ENCODE measurements at places on chromosomes 7 and 10.

DNA sequence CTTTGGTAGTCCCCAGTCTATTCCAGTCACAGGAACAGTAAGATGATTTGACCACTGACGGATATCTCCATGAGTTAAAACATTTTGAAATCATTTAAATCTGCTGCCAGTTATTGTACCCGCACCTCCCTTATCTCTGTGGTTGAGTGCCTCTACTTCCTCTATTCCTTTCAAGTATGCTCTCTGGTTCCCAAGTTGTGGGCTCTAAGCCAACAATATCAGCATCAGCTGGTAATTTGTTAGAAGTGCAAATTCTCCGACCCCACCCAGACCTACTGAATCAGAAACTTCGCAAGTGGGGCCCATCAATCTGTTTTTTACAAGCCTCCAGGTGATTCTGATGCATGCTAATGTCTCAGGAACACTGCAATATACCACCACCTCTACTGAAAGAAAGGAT lies 235.5 kb downstream of the CCSER2 start:
- no peak for DNase-seq

- no peak for DNase-seq
Observed at GRCh38 chr10:125161707-125162119, 1.4 kb upstream of the CTBP2 start.

DNA sequence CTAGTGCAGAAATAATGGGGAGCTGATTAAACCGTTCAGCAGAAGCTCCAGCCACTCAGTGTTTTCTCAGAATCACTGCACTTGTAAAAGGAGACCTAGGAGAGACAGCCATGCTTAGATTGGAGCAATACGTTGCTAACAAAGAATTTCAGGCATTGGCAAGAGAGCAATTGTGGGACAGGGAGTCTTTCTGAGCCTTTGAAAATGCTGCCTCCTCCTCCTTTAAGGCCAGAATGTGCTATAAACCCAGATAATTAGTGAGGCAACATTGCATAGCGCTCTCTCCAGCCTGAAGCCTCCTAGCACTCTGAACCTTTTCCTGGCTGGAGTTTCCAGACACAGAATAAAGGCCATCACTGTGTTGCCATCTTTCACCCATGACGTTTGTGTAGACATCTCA lies 18.5 kb upstream of the PTPRN2 start:
- no peak for DNase-seq

DNA sequence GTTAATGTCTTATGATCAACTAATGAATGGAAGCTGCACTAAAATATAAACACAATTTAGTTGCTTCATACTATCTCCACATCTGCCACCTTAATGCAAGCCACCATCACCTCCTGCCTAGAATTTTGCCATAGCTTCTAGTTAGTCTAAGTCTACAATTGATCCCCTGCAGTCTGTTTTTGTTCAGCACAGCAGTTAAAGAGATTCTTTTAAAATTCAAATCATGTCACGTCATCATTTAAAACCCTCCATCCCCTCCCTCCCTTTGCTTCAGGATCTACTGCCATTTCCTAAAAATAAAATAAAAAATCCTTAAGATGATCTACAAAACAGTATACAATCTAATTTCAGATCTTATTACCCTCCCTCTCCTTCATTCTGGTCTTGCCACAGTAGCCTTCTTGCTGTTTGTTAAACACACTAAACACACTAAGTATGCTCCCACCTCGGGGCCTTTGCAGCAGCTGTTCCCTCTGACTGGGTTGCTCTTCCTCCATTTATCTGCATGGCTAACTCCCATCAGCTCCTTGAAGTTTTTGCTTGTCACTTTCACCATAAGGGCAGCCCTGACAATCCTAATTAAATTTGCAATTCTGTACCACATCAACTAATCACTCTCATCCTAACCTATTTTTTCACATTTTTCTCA lies 97.0 kb upstream of the FOXP2 start:
- DNase-seq, result no peak

- no peak for DNase-seq
Observed at GRCh38 chr10:80730522-80730921, 192.8 kb downstream of the SH2D4B start.

- no peak for DNase-seq
Observed at GRCh38 chr7:131726686-131727085, 170.3 kb upstream of the PODXL start.

DNA sequence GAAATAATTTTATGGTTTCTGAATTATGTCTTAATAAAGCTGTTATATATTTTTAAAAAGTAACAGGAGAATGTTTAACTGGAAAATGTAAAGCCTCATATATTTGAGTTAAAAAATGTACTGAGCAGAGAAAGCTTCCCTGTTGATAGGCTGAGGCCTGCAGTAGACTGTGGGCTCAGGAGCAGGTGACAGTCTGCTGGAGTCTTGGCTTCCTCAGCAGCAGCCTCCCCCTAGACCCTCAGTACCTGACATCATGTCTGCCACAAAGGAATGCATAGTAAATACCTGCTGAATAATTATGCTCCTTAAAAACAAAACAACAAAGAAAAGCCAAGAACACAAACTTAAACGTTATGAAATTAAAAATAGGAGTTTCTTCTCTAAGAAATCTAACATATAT lies 73.9 kb upstream of the NOBOX start:
- no peak for DNase-seq

- DNase-seq, result peak; percentile 73
Observed at GRCh38 chr10:71396084-71396710, 523 bp upstream of the CDH23 start.

DNA sequence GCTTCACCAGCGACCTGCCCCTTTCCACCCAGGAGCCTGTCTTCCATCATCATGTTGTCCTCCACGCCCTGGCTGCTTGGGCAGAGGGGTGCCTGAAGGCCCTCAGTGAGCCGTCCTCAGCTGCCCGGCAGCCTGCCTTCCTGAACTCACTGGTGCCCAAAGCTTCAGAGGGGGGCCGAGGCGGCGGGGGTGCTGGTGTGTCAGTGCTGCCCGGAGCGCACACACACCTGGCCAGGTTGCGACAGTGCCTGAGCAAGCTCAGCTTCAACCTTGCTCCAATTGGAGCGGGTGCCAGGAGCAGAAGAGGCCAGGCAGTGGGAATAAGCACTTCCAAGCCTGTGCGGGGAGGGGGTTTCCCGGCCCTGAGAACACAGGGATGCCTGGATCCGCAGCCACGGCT lies 566.3 kb downstream of the INHBA start:
- DNase-seq, result no peak

- no peak for DNase-seq
Observed at GRCh38 chr10:132489053-132489703, 48.4 kb upstream of the INPP5A start.

DNA sequence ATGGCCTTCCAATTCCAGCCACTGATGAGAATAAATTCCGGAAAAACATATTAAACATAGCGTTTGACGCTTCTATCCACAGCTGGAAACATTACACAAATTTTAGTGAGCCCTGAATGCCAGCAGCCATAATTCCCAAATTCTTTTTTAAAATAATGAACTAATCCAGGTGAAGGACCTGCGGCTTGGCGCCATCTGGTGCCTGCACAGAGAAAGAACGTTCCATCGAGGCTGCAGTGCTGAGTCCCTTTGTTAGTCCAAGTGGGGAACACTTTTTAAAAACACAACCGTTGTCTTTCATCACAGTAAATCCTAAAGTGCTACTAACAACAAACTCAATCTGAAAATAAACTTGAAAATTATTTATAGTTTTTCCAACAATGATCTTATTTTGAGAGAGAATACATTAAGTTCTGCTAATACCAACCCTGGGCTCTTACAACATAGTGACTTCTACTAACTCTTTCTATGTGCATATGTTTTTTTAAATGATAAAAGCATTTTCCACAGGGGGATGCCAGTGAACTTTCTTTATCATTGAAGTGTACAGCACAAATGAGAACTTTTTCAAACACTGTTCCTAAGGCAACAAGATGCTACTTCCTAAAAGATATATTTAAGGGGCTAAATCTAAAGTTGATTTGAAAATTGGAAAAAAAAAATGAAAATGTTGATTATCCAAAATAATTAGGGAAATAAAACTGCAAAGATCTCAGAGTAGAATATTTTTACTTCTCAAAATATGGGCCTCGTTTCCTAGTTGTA lies 166.9 kb upstream of the RNF32 start:
- no peak for DNase-seq

- no peak for DNase-seq
Observed at GRCh38 chr10:106338486-106338885, 826.0 kb downstream of the SORCS1 start.
